Esophagus muscularis mucosa (tissue), 4 donors: ENCODE measurements at places on chromosomes 1 and 21. TPM values are rescaled to one million over a fixed set of nuclear protein-coding genes. Genes with fewer than 3 reads are reported as not detected.

DNA sequence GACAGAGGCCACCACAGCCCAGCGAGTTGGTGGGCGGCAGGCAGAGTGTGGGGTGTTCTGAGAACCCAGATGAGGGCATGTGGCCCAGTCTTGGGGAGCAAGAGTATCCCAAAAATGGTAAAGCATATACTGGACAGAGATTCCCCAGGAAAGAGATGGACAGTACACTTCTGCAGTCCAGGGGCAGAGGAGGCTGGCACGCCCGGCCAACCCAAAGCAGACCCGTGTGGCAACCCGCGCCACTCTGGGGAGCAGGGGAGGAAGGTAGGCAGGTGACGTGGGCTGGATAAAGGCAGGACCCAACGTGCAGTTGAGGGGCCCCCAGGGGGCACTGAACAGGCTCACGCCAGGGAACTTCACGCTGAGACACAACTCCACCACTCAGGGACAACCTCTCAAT is 46.4 kb upstream of the RIPK4 start:
- no peak for DNase-seq

DNA sequence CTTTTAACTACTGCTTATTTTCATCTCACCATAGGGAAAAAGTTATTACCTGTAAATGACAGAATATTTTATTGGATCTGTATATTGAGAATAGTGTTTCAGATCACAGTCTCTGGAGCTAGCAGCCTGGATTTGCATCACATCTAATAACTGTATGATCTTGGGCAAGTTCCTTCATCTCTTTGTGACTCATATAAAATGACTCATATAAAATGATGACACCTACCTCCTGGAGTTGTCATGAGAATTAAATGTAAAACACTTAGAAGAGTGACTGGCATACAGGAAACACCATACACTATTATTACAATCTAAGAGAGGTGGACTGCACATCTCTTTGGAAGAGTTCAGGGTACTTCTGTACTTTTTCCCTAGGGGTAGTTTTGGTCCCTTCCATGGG is 421.3 kb downstream of the NEGR1 start:
- DNase-seq = no peak

Gene GOLT1A
- not detected for total RNA-seq

- DNase-seq = no peak
These were observed 71.8 kb downstream of the EPHB2 start for GRCh38 chr1:22782406-22782805.

Gene CR1L
- not detected for total RNA-seq

Gene KLHDC9
- 7.9 TPM for total RNA-seq

DNA sequence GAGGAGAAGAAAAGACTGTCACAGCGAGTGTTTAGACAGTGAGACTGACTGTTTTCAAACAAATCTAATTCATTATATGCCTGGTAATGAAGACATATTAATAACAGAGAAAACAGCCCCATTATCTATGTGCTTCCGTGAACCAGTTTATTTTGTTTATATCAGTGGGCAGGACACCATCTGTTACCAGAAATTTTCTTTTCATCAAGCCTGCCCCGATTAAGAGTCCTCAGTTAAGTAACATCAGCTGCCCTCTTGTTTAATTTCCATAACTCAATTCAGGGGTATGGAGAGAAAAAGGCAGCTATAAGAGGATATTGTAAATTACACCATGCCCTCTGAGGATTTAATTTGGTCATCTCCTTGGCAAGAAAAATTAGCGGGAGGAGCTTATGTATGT is 94.0 kb downstream of the TMEM200B start:
- DNase-seq = no peak

DNA sequence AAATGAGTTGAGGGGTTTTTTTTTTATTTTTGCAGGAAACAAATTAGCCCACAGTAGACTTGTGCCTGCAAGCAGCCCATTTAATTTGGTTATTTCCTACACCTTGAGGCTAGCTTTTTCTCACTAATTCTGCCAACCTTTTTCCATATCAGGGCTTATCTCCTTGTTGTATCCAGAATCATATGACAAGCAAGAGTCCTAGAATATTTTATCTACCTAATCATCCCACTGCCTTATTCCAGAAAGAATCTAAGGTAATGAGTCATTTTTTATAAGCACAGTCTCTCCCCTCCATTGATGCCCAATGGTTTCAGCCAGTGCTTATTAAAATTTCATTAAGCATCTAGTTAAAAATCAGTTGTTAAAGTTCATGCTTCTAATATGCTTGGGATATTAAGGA is 324.1 kb downstream of the BARHL2 start:
- DNase-seq = no peak

GRCh38 chr1:41837691-41838090 is 81.0 kb downstream of the HIVEP3 start:
- no peak for DNase-seq

DNA sequence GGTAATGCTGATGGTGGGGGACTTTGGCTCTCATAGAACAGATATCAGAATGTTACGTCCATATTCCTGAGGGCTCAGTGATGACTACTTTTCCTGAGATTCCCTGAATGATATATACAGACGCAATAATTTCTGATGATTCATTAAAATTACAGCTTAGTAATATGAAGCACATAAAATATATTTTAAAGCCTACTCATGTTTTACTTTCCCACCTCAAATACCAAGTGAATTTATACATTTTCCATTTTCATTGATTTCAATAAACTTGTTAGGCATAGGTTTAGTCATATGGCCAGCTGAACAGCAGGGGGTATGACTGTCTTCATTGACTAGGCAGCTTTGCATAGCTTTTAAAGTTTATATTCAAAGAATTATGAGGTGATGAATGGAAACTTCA is 26.2 kb upstream of the PDC start:
- DNase-seq = no peak

DNA sequence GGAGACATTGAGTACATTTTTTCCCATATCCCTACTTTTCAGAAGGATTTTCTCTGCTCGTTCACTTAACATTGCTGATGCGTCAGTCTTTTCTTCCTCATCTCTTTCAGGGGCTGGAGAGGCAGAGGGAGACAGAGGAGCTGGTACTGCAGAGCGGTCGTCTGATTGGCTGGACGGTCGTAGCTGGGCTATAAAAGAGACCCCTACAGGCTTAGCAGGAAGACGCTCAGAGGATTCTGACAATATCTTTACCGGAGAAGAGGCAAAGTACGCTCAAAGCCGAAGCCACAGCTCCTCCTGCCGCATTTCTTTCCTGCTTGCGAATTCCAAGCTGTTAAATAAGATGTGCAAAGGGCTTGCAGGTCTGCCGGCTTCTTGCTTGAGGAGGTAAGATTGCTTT is at the start of gene RGS4:
Gene RGS4, plus strand, starts transcription at position 220 of the 400 bp plus-strand sequence. Its CDS starts 124 bp downstream, at position 344.
- no peak for DNase-seq

DNA sequence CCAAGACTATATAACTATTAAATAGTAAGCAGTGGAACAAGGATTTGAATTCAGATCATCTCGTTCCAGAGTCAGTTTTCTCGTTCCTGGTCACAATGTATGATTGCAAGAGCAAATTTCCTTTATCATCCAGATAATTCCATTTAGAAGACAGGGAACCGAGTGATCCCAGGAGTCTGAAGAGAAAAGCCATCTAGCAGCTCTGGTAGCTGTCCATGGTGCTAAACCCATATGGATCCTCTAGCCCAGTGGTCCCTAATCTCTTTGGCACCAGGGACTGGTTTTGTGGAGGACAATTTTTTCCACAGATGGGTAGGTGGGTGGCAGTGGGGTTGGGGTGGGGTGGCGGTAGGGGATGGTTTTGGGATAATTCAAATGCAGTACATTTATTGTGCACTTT is 229.4 kb downstream of the PTPRU start:
- DNase-seq = no peak
